NCI-H2081 (cell line): ENCODE measurements at places on chromosomes 3 and 15.

DNA sequence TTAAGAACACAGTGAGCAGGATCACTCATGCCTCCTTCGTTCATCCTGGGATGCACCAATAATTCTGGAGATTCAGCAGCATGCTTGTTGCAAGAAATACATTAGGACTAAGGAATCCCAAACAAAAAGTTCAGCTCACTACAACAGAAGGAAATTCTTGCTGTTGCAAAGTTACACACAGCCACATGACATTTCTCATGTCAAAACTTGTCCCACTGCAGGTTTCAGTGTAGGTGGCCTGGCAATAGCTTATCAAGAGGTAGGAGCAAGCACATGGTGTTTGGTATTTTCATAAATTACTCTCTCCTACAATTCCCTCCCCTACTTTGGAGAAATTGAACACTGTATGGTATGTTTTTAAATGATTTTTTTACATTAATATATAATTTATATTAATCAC, 399.6 kb upstream of the EPHA3 start:
- no peak for DNase-seq

DNA sequence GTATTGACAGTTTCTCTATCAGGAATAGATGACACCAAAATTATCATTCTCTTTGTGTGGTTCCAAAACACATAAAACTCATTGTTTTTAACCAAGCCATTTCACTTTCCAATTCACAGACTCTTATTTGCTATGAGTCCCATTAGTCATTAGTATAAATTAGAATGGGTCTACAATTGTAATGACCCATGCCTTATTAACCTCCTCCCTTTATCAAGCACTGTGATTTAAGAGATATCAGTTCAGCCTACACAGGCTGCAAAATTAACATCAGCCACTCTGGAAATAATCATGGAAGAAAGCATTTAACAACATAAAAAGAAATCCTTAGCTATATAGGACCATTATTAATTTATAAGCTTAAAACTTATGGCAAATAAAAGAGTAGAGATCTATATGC, 440.6 kb downstream of the GBE1 start:
- DNase-seq: no peak

DNA sequence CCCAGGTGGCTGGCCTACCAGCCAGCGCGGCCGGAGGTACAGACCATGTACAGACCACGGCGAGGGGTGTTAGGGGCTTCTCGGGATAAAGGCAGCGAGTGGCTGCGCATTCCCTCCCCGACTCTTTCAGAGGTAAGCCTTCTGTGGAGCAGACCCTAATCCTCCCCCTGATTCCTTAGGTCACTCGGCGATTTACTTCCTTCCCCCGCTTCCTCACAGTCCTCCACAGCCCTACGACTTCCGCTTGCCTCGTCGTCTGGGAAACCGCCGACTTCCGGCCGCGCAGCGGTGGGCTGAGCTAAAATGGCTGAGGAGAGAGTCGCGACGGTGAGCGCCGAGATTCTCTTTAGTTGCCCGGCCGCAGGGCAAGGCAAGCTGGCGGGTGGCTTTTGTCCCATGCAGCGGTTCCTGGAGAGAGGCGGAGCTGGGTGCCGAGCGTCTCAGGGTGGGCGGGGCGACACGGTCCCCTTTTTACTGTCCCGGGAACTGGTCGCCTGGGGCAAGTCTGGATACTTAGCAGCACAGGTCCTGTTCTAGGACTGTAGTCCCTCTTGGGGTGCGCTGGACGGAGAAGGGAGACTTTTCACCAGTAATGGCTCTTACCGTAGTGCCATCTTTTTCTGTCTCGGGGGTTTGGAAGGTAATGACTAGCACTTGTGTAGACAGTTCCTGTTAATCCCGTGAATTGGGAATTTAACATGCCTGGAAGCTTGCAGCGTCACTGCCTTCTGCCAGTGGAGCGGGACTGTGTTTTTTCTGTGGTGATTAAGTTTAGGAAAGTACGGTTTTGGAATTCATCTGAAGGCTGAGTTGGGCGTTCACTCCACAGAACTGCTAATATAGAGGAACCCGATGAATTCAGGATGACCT, at the start of the genes BBS4 and HIGD2B:
Gene BBS4 (plus strand): TSS at position 283 of the 870 bp plus-strand sequence. CDS start 21 bp downstream, at position 304.
Gene HIGD2B (minus strand): TSS at position 258 of the 870 bp plus-strand sequence. CDS start 9,808 bp downstream, outside the sequence.
- DNase-seq: no peak

DNA sequence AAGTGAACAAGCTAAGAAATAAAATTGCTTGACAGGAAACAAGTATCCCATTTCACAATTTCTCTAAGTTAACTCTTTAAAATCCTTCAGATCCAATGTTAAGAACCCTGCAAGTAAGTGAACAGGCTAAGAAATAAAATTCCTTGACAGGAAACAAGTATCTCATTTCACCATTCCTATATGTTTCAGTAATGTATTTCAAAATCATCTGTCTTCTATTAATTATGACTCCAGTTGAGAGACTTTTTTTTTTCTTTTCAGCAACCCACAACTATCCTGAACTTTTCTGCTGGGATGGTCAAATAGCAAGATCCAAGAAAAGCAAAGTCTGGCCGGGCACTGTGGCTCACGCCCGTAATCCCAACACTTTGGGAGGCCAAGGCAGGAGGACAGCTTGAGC, 2.4 kb upstream of the SLC12A6 start:
- DNase-seq: no peak

DNA sequence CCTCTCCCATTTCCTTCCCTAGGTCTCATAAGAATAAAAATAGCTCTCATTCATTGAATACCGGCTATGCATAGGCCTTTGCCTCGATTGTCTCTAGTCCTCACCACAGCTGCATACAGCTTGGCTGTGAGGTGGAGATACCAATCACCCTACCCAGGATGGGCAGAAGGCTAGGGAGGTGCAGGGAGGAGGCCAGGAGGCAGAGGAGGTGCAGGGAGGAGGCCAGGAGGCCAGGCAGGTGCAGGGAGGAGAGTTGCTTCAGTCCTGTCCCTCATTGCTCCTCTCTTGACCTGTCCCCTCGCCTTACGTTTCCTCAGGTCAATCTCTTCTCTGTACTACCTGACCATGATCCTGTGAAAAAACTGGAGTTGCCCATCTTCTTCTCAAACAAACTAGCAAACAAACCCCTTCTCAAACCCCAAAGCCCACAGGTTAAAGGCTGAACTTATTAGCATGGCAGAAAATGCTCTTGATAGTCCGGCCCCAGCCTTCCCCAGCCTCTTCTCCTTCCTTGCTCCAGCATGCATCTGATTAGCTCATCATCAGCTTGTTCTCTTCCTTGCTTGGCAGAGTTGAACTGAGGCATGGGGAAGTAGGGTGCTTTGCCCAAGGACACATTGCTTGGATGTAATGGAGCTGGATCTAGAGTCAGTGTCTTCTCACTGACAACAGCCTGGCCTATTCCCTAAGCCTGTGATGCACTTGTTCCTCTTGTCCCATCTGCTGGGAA, 15.8 kb downstream of the PODXL2 start:
- no peak for DNase-seq

GRCh38 chr3:139326131-139326530, 17.7 kb upstream of the MRPS22 start:
- DNase-seq: no peak

GRCh38 chr15:63553388-63553791, 43.8 kb upstream of the FBXL22 start:
- no peak for DNase-seq

GRCh38 chr3:143627336-143627735, 220.9 kb downstream of the SLC9A9 start:
- DNase-seq: no peak

- DNase-seq: no peak
These were observed 26.3 kb upstream of the BNC1 start for GRCh38 chr15:83310521-83311456.

- no peak for DNase-seq
These were observed 5.4 kb upstream of the LMAN1L start for GRCh38 chr15:74807282-74807681.

- peak; percentile 17 for DNase-seq
These were observed 2.1 kb downstream of the HDAC11 start for GRCh38 chr3:13482106-13482690.

DNA sequence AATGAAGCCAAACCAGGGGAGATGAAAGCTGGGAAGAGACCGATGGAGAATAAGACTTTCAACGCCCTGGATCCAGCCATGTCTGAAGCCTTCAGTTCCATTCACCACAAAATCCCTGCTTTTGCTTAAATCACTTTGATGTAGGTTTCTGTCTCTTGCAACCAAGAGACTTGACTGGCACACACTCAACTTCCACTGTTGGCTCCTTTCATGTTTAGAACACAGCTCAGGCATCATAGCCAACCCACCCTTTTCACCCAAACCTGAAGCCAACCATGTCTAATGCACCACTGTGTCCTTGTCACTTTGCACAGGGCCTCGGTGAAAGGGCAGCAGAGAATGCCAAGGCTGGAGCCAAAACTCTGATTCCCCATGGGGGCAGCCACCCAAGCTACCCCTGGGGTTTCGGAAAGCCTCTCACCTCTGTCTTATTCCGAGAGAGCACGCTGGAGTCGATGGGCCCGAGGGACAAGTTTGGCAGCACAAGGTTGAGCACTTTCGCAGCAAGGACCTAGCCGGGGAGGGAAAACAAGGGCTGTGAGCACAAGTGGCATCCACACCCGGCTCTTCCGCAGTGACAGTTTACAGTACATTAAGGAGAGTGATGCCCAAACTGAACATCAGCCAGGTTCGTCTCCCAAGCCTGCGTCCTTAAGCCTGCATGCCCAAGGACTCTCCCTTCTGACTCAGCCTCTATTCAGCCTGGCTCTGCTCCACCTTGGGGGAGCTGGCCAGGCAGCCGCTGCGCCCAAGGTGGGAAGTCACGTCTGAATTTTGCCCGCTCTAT, 37.6 kb downstream of the ABTB1 start:
- DNase-seq: peak; percentile 67

DNA sequence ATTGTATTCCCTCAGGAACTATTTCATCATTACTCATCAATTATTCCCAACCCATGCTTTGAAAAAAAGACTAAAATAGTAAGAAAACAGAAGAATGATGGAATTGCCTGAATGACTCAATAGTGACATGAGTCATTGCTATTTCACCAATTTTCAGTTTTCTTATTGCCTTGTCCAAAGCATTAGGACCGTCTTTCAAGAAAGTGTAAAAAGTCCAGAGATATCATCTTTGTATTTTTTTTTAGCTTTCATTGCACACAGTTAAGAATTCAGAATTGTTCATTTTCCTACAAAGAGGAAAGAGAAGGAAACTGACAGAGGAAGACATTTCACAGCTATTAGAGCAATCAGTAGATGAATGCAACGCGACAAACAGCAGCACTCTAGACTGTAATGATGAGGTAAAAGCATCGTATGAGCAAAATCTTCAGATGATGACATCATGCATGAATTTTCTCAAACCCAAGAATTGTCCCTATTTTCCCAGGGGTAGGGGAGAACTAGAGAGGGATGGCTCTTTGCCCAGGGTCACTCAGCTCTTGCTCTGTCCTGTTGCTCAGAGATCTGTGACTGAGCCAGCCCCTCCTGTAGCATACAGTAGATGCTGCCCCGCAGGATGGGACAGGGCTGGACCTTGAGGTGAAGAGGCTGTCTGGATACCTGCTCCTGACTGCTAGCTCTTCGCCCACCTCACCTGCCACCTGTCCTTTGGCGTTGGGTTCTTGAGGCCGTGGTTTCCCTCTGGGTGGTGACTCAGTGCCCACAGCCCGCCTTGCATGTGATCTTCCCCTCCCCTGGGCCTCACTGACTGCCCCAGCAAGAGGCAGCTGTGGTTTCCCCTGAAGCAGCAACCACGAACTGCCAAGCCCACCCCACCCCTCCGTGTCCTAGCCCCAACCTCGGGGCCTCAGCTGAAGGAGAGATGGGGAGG, 84.8 kb downstream of the PPCDC start:
- DNase-seq: no peak

DNA sequence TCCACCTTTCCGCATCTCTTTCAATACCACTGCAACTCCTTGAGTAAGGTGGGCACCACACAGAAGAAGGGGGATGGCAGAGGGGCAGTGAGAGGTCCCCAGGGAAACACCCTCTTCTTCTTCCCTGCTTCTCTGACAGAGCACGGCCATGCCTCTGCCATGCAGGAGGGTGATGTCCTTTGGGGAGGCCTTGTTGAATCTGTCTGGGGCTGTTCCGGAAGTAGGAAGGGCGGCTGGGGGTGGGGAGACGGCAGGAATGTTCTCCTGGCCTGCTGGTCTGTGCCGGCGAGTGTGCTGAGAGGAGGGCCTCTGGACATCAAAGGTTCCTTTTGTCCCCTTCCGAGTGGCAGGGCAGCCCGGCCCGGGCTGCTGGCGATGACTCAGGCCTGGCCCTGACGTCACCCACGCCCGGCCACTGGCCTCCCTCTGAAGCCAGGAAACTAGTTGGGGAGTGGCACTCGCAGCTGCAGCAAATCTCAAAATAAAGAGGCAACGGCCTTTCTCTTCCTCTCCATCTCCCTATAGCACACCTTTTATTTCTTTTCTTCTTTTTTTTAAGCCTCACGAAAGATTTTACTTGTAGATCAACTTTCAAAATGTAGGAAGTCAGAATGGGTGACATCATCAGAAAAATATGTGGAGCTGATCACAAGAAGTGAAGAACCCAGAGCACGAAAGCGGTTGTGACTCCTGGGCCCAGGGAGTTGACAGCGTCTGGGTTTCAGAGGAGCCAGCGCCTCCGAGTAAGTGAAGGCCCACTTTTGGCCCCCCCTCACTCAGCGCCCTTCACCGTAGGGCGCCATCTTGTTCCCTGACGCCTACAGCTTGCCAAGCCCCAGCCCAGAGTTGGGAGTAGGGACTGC, at the start of gene ZBTB38:
Gene ZBTB38 (plus strand): TSS at position 443 of the 863 bp plus-strand sequence. CDS start 73,885 bp downstream, outside the sequence.
- no peak for DNase-seq

DNA sequence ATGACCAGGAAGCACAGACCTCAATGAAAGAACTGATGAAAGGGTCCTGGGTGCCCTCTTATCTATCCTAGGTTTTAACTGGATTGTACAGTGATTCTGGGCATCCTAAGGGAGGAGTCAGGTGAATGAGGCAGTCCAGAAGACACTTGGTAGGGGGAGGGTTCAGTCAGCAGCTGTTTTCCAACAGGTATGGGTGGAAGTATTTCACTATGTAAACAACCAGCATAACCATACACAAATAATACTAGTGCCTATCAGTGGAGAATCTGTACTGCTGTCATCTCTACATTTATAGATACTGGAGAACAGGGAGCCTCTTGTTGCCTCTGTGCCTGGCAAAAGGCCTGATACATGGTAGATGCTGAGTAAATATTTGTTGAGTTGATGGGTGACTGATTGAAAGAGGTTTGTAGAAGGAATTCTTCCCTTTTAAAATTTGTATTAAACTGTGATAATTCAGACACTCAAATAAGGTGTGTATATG, 328.5 kb downstream of the RBMS3 start:
- no peak for DNase-seq

GRCh38 chr3:136544532-136544931, 207.6 kb downstream of the STAG1 start:
- DNase-seq: no peak

- no peak for DNase-seq
These were observed 94.7 kb downstream of the TNIK start for GRCh38 chr3:171365489-171365888.

- DNase-seq: no peak
These were observed 207.7 kb upstream of the PDZRN3 start for GRCh38 chr3:73832426-73832825.
